Activated naive CD4-positive, alpha-beta T cell (primary cell): ENCODE measurements at places on chromosomes 16 and 17.

DNA sequence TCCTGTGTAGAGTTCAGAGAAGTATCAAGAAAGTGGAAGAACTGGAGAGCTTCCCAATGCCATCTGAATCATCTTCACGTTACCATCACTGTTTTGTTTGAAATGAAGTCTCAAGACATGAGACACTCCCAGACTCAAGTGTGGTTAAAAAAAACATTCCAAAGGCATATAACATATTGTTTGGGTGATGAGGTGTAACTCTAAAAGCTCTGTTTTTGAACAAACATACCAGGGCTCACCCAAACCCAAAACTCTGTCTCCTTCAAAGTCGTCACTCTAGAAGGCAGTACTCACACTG lies 6.3 kb upstream of the ZCCHC14 start:
- DNase-seq = no peak

- no peak for DNase-seq
Measured at GRCh38 chr17:1559047-1560043, 3.2 kb downstream of the PITPNA start.

- no peak for DNase-seq
Measured at GRCh38 chr17:72165867-72166439, 45.1 kb downstream of the SOX9 start.

DNA sequence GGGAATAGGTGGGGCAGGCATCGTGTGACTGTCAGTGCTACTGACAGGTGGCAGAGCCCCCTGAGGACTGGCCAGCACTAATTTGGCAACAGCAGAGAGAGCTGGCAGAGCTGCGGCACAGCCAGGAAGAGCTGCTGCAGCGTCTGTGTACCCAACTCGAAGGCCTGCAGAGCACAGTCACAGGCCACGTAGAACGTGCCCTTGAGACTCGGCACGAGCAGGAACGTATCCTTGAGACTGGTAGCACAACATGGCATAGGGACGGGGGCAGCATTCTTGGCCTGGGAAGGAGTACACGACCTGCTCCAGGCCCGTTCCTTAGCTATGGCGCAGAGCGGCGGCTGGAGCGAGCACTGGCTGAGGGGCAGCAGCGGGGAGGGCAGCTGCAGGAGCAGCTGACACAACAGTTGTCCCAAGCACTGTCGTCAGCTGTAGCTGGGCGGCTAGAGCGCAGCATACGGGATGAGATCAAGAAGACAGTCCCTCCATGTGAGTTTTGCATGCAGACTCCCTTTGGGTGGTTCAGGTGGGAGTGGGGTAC lies 3.0 kb upstream of the NRN1L start:
- DNase-seq = no peak

GRCh38 chr17:50506298-50506697 lies 1.9 kb upstream of the MYCBPAP start:
- DNase-seq = no peak

DNA sequence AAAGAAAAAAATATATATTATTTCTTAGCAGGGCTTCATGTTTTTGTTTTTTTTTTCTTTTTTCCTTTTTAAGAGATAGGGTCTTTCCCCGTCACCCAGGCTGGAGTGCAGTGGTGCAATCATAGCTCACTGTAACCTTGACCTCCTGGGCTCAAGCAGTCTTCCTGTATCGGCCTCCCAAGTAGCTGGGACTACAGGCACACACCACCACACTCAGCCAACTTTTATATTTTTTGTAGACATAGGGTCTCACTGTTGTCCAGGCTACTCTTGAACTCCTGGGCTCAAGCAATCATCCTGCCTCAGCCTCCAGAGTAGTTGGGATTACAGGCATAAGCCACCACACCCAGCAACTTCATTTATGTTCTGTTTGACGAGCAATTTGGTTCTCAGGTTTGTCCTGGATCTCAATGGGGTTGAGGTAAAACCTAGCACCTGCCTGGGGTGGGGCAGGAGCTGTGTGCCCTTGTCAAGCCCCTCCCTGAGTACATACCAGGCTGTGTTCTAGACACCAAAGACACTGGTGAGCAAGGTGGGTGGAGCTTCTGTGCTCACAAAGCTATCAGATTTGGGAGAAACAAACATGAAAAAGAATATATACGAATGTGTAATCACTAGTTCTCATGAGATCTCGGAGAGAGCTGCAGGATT lies 19.2 kb downstream of the GPT2 start:
- no peak for DNase-seq

DNA sequence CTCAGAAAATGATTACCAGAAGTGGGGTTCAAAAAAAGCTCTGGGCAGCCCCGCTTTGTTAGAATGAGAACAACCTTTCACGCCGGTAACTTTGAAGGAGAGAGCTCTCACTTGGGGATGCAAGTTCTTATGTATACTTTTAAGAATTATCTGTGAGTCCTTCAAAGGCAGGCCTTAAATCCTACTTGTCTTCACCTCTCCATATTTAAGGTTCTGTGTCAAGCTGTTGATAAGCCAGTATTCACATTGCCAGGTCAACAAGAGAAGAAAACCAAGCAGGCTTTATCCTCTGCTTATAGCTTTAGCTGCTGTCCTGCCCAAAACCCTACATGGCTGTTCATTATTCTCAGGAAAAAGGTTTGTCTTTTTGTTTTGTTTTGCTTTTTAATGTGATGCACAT lies 42.9 kb downstream of the CDRT4 start:
- no peak for DNase-seq

DNA sequence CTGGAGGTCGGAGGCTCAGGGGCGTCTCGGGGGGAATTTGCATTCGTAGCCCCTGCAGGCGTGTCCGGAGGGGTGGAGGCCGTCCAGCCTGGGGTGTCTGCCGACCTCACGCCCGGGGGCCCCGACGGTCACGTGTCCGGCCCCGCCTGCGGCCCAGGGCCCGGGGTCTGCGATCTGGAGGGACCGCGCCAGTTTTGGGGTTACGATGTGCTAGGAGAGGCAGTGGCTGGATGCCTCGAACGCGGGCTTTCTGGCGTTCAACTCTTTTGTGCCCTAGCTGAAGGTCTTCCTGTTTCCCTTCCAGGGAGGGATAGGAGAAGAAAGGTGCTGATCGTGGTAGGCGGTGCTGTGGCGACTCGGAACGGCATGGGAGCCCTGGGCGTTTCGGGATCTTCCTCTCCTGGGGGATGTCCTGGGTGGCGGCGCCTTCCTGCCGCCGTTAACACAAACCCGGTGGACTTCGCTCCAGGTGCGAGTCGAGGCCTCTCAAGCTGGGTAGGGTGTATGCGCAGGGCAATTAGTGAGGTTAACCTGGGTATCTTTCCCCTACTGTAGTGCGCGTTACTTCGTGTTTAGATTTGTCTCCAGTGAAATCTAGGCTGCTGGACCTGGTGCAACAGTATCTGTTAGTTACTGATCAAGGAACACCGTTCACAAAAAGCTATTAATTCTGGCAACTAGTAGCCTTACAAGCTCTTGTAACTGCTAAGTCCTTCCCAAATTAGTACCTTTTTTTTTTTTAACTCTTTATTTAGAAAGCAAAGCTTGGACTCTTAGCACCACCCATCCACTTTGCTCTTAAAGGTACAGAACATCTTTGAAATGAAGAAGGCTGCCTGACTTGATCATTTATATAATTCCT lies 1.3 kb downstream of the AKAP1 start:
- no peak for DNase-seq

DNA sequence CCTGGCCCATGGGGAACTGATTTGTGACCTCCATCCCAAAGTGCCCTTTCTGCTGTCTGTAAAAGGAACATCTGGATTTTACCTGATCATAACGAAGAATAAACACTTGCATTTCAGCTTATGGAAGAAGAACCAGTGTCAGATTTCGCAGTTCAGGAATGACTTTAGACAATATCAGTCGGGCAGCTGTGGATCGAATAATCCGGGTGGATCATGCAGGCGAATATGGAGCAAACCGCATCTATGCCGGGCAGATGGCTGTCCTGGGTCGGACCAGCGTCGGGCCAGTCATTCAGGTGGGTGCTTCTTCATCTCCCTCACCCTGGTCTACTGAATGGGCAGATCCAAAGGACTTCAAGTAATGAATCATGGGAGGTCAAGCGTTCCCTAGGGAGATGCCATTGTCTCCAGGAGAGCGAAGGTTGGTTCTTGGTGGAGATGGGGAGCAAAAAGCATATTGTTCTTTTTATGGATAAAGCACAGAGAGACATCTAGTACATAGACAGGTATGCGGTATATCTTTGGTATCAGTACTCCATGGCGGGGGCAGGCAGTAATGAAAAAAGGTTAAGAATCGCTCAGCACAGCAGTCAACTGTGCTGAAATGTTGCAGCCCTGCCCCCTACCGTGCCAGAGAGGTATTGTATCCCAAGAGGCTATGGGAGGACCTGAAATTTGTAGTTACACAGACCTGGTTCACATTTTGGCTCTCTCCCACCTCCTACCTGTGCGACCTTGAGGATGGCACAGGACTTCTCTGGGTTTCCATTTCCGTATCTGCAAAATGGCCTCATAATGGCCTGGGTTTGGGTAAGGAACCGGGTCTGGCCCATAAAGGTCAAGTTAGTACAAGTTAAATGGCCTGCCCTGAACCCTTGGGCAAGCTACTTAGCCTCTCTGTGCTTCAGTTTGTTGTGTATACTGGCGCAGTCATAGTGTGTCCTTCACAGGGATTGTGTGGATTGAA lies 4.7 kb downstream of the COQ7 start:
- no peak for DNase-seq

DNA sequence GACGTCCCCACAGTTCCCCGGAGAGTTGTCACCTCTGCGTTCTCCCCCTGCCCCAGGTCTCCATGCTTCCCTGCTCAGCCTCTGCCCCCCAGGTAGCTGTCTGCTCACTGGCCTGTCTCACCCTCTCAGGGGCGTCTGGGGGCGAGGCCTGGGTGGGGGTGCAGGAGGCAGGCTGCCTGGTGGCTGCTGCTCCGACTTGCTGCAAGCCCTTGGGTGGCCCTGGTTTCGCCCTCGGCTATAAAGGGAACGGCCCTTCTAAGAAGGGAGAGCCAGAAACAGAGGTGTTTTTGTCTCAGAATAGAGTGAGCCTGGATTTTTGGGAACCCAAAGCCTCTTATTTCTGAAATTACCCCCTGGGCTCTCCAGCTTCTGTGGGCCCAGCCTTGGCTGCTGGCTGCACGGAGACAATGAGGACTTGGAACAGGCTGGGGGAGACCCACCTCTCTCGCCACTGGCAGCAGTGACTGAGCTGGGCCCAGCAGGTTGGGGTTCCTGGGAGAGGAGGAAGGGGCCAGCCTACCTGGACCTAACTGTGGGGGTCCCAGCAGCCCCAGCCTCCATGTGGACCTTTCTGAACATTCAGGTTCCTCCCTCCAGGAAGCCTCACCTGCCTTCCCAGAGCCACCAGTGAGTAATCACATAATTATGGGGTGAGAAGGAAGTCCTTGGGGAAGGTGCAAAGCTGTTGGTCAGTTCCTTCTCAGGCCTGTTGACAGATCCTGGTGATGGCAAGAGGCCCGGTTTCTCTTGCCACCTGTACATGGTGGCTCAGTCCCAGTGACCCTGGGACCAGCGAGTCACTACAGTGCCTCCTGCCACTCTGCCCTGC lies 15.5 kb upstream of the SPNS2 start:
- DNase-seq = no peak

- no peak for DNase-seq
Measured at GRCh38 chr16:26365161-26365940, 673.6 kb downstream of the HS3ST4 start.

DNA sequence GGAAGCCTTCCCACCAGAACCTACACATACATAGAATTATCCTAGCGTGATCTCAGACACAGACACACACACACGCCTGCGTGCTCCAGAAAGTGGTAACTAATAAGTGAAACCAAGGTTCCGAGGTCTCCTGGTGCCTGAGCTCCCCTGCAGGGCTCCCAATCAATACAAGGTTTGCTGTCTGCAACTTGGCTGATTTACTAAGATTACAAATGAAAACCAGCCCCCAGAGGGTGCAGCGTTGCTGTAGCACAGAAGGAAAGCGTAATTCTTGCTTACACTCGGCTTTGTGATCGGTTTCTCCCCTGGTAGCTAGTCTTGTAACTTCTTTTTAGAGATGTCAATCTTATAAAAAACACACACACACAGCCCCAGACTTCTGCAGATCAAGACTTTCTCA lies 334.1 kb upstream of the XYLT1 start:
- no peak for DNase-seq

GRCh38 chr17:47898241-47898640 lies 2.2 kb downstream of the SP2 start:
- DNase-seq = no peak
